Stimulated activated CD8-positive, alpha-beta memory T cell treated with anti-CD3 and anti-CD28 coated beads, Interleukin-7, amount 100 ng/mL, for 1 hour (primary cell): ENCODE measurements at places on chromosomes 3 and 15.

GRCh38 chr3:14110699-14111098 lies 14.0 kb downstream of the CHCHD4 start:
- no peak for DNase-seq

DNA sequence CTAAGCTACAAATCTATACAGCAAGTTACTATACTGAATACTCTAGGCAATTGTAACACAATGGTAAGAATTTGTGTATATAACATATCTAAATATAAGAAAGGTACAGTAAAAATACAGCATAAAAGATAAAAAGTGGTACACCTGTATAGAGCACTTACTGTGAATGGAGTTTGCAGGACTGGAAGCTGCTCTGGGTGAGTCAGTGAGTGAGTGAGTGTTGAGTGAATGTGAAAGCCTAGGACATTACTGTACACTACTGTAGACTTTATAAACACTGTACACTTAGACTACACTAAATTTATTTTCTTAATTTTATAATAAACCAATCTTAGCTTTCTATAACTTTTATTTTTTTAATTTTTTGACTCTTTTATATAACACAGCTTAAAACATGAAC lies 123.1 kb downstream of the ZMAT3 start:
- DNase-seq = no peak

GRCh38 chr3:23254282-23254681 lies 51.2 kb downstream of the UBE2E2 start:
- DNase-seq = no peak

DNA sequence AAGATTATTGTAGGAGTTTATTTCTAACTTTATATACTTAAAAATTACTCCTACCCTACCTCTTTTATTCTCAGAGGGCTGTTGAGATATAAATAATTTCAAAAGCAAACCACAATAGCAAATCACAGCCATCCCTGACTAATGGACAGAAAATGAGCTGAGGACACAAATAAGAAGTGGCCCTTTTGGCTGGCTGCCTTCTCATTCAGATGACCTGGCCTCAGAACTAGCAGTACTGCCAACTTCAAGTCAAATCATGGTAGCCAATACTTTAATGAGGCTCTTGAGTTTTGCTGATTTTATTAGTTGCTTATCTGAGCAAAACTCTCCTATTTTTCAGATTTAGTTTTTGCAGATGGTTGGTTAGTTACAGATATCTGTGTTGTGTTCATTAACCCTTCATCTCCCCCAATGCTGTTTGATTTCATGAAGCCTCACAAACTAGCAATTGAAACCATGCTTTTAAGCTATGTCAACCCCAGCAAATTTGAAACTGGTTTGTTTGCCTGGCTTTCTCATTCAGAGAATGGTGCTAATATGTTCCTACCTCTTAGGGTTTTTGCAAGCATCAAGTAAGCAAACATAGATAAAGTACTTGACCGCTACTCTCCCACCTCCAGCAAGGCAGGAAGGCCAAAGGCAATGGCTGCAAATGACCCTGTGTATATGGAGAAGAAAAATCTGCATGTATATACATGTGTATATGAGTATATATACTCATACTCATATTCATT lies 73.4 kb upstream of the HACD2 start:
- DNase-seq = no peak

GRCh38 chr15:89101302-89102193 lies 13.3 kb downstream of the ABHD2 start:
- no peak for DNase-seq

DNA sequence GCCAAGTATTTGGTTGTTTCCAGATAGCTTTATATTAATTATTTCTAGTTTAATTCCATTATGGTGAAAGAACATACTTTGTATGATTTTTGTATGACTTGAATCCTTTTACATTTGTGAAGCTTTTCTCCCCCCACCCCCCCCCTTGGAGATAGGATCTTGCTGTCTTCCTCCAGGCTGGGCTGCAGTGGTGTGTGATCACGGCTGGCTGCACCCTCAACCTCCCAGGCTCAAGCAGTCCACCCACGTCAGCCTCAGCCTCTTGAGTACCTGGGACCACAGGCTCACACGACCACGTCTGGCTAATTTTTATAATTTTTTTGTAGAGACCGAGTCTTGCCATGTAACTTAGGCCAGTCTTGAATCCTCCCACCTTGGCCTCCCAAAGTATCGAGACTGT lies 29.5 kb downstream of the ARL8B start:
- no peak for DNase-seq
